IMR-90 (cell line): ENCODE measurements at places on chromosomes 2 and 18. TPM values are rescaled to one million over a fixed set of nuclear protein-coding genes. Genes with fewer than 3 reads are reported as not detected.

GRCh38 chr2:75065402-75066008 is 107.1 kb downstream of the POLE4 start:
- peak overlapping the region; percentile 20 for H3K27ac ChIP-seq
- no peaks in the 10 kb centered on the region for H3K27me3 ChIP-seq
- peak overlapping the region; percentile 18; the same call in 1 of the 2 replicates for H3K4me3 ChIP-seq
- H3K4me1 ChIP-seq, result peaks cover 4% of the 10 kb centered on the region; the same call in 1 of the 2 replicates
- DNase-seq, result peak; percentile 55
- H3K36me3 ChIP-seq, result no peaks in the 10 kb centered on the region

DNA sequence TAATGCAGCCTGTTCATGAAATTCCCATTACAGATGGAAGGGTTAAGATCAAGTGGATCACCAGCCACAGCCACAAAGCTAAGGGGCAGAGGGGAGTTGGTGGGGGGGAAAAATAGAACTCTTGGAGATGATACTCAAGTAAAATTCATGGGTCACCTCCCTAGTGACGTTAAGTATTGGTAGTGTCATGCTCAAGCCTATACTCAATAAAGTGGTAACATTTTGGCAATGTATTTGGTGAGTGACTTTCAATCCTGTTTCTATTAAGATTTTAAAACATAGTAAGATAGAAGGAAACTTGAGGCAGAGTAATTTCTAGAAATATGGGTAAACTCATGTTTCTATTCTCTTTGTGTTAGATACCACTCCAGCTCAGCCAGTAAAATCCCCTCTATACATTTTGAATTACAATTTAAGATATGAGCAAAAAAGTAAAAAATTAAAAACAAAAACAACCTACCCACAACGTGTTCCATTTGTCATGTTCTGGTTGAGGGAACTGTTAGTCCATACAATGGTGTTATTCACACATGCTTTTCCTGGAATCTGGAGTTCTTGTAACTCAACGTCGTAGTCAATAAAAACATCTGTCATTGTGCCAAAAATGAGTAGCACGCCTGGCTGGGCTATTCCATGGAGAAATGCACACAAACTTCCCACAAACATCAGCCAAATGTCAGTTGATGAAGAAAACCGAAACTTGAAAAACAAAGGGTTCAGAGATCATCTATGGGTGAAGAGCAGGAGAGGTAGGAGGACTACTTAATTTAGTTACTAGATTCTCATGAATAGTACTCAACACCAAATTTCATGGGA is 18.1 kb downstream of the ABCB11 start:
- no peak for DNase-seq
- no peak overlapping the region for H3K4me3 ChIP-seq
- no peaks in the 10 kb centered on the region for H3K27me3 ChIP-seq

- peak; percentile 30 for DNase-seq
- 0 out of 2 replicates have a peak, but pooled peaks cover 4% of the 10 kb centered on the region for H3K4me1 ChIP-seq
- no peaks in the 10 kb centered on the region; the same call in 1 of the 2 replicates for H3K27me3 ChIP-seq
- H3K4me3 ChIP-seq, result no peak overlapping the region
Measured at GRCh38 chr2:238929242-238930081, 81.6 kb downstream of the TWIST2 start.

DNA sequence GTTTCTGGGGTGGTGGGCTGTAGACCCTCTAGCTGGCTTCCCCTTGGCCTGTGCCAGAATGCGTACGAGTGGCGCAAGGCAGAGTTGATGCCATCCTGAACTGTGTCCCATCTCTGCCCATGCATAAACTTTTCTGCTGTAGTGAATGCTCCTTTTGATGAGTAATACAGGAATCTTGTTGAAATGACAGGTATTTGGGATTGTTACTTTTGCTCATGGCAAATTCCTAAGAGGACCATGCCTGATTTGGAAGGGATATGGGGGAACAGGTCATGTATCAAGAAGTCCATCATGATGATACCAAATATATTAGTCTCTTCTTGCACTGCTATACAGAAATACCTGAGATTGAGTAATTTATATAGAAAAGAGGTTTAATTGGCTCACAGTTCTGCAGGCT is 648.0 kb downstream of the SLC4A3 start:
- no peaks in the 10 kb centered on the region for H3K27me3 ChIP-seq
- peaks cover 21% of the 10 kb centered on the region for H3K4me1 ChIP-seq
- DNase-seq, result no peak
- no peak overlapping the region for H3K4me3 ChIP-seq

DNA sequence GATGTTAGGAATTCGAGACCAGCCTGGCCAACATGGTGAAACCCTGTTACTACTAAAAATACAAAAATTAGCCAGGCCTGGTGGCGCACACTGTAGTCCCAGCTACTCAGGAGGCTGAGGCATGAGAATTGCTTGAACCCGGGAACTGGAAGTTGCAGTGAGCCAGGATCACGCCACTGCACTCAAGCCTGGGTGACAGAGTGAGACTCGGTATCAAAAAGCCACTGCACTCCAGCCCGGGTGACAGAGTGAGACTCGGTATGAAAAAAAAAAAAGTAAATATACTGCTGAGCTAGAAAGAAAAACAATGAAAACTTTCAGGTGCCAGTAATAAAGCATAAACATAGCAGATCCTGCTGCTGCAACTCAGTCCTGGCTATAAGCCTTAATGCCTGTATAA is 73.5 kb downstream of the STRN start:
- peaks cover 4% of the 10 kb centered on the region; the same call in 1 of the 2 replicates for H3K36me3 ChIP-seq
- no peak overlapping the region for H3K4me3 ChIP-seq
- H3K27ac ChIP-seq, result no peak overlapping the region
- no peaks in the 10 kb centered on the region for H3K27me3 ChIP-seq
- DNase-seq, result no peak

DNA sequence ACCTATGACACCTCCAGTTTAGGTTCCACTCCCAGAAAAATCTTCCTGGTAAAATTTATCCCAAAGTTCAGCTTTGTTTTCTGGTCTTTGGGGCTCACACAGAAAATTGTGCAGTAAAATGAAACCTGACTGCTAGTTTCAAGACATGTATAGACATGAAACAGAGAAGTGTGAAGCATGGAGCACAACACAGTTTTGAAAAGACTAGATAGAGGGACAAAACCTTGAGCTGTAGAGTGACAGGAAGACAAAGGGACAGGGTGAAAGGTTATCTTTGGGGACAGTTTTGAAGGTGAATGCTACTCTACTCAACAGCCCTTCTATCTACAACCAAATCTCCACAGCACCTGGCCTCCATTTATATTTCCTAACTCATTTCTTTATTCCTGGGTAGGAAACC is 352.6 kb downstream of the RBM43 start:
- no peaks in the 10 kb centered on the region for H3K36me3 ChIP-seq
- no peak overlapping the region for H3K4me3 ChIP-seq
- no peaks in the 10 kb centered on the region for H3K27me3 ChIP-seq

- no peaks in the 10 kb centered on the region; the same call in 1 of the 2 replicates for H3K4me1 ChIP-seq
- no peak for DNase-seq
- H3K27ac ChIP-seq, result no peak overlapping the region
- peaks cover 14% of the 10 kb centered on the region for H3K36me3 ChIP-seq
Measured at GRCh38 chr2:182954789-182955188, 83.5 kb downstream of the NCKAP1 start.

Gene MAP3K19
- not detected in 2 replicates for total RNA-seq

GRCh38 chr2:68483011-68483410 is 15.6 kb downstream of the APLF start:
- H3K4me3 ChIP-seq, result no peak overlapping the region
- H3K27ac ChIP-seq, result no peak overlapping the region
- DNase-seq, result no peak
- peaks cover 3% of the 10 kb centered on the region for H3K4me1 ChIP-seq

GRCh38 chr2:106314444-106314843 is 120.3 kb upstream of the UXS1 start:
- H3K27ac ChIP-seq, result no peak overlapping the region
- H3K36me3 ChIP-seq, result no peaks in the 10 kb centered on the region
- DNase-seq, result no peak
- H3K4me3 ChIP-seq, result no peak overlapping the region
- no peaks in the 10 kb centered on the region for H3K27me3 ChIP-seq

Gene ATP6V1B1
- total RNA-seq, result 0.28 TPM in 1 of 2 replicates, not detected in the other

- no peak overlapping the region for H3K4me3 ChIP-seq
- DNase-seq, result peak; percentile 7
- no peaks in the 10 kb centered on the region for H3K36me3 ChIP-seq
- no peak overlapping the region for H3K27ac ChIP-seq
- H3K27me3 ChIP-seq, result no peaks in the 10 kb centered on the region
Measured at GRCh38 chr2:157355618-157356017, 30.0 kb upstream of the ERMN start.

- H3K4me1 ChIP-seq, result peaks cover 7% of the 10 kb centered on the region
- H3K36me3 ChIP-seq, result 0 out of 2 replicates have a peak, but pooled peaks cover 2% of the 10 kb centered on the region
- no peaks in the 10 kb centered on the region for H3K27me3 ChIP-seq
- H3K4me3 ChIP-seq, result no peak overlapping the region
- peak; percentile 100 for DNase-seq
Measured at GRCh38 chr2:43293744-43294695, 67.6 kb upstream of the ZFP36L2 start.

GRCh38 chr2:208269091-208269490 is 3.0 kb downstream of the PIKFYVE start:
- H3K27ac ChIP-seq, result no peak overlapping the region
- no peak for DNase-seq
- H3K27me3 ChIP-seq, result no peaks in the 10 kb centered on the region
- H3K36me3 ChIP-seq, result peaks cover 11% of the 10 kb centered on the region
- H3K4me1 ChIP-seq, result peaks cover 5% of the 10 kb centered on the region; the same call in 1 of the 2 replicates

Gene TMEM178A
- 0.18 and 0.28 TPM in 2 replicates for total RNA-seq

DNA sequence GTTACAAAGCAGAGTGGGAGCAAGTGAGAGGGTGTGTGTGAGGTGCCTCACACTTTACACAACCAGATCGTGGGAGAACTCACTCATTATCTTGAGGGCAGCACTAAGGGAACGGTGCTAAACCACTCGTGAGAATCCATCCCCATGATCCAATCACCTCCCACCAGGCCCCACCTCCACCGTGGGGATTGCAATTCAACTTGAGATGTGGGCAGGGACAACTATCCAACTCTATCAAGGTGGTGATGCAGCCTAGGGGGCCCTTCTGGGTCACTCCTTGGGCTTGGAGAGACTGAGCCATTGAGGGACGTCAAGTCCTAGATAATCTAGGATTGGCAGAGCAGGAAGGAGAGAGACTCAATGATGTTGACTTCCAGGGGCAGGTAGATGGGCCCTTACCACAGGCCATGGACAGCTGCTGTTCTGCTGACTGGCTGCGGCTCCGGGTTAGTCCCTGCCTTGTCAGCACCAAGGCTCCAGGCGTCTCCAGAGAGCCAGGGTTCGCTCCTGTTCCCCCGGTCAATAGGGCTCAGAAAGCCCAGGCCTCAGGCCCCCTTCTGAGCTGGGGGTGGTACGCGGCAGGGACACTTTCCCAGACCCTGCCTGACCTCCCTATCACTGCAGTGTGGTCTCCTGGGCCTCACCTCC is 193.2 kb upstream of the HS6ST1 start:
- H3K27ac ChIP-seq, result no peak overlapping the region
- DNase-seq, result no peak
- no peaks in the 10 kb centered on the region; the same call in 1 of the 2 replicates for H3K27me3 ChIP-seq
- H3K36me3 ChIP-seq, result no peaks in the 10 kb centered on the region
- no peaks in the 10 kb centered on the region; the same call in 1 of the 2 replicates for H3K4me1 ChIP-seq
- no peak overlapping the region for H3K4me3 ChIP-seq

DNA sequence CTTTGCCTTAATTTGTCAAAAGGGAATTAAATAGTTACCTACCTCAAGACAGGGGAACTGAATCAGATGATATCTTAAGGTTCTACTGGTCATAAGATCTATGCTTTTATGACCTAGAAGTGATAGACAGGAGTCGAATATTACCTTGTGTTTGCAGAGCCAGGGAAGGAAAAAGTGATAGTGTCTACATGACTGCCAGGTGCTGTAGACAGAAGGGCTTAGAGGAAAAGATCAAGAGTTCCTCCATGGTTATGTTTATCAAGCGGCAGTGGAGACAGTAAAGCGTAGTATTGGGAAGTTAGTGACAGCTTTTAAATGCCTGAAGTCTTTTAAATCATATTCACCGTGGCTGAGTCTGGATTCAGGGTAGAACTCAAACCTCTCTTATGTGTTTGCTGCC is 11.9 kb downstream of the CRIM1 start:
- no peaks in the 10 kb centered on the region for H3K27me3 ChIP-seq
- H3K27ac ChIP-seq, result peak overlapping the region; percentile 29; the same call in 1 of the 2 replicates
- peaks cover 47% of the 10 kb centered on the region for H3K4me1 ChIP-seq
- H3K36me3 ChIP-seq, result peaks cover 9% of the 10 kb centered on the region
- no peak overlapping the region for H3K4me3 ChIP-seq

Gene VWA3B
- not detected in 2 replicates for total RNA-seq

- H3K27ac ChIP-seq, result no peak overlapping the region
- H3K36me3 ChIP-seq, result no peaks in the 10 kb centered on the region
- no peak overlapping the region for H3K4me3 ChIP-seq
- no peak for DNase-seq
- H3K27me3 ChIP-seq, result peaks cover 14% of the 10 kb centered on the region; the same call in 1 of the 2 replicates
- no peaks in the 10 kb centered on the region for H3K4me1 ChIP-seq
Measured at GRCh38 chr2:231904161-231904611, 22.0 kb downstream of the NPPC start.

Gene PIEZO2
- total RNA-seq, result 3.3 and 4.1 TPM in 2 replicates

DNA sequence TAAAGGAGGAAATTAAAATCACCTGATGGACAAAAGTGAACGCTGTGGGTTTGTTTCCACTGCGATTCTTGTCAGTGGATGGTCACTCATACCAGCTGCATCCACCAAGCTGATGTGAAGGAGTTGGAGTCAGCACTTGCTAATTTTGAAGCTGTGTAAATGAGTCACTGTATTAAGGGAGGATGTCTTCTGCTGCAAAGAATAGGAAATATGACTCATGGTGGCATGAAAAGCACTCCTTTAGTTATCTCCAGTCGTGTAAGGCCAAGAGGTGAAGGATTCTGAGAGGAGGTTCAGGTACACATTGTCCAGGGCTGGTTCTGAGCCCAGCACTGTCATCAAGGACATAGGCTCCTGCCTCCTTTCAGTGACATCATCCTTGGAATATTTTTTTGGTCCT is 71.7 kb upstream of the SKOR2 start:
- DNase-seq, result no peak
- no peak overlapping the region for H3K27ac ChIP-seq
- H3K27me3 ChIP-seq, result no peaks in the 10 kb centered on the region
- H3K4me1 ChIP-seq, result no peaks in the 10 kb centered on the region
- H3K36me3 ChIP-seq, result no peaks in the 10 kb centered on the region

DNA sequence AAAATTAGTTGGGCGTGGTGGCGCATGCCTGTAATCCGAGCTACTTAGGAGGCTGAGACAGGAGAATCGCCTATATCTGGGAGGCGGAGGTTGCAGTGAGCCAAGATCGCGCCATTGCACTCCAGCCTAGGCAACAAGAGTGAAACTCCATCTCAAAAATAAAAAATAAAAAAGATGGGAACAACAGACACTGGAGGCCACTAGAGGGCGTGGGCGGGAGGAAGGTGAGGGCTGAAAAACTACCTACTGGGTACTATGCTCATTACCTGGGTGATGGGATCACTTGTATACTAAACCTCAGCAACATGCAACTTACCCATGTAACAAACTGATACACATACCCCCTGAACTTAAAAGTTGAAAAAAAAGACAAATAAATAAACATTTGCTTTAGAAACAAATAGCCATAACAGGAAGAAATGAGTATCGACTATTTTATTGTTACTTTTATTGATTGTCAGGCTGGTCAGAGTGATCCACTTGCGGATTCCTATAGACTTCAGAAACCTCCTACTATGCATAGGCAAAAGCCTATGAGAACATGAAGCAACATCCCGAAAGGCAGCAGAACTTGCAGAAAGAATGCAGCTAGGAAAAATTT is 61.0 kb downstream of the TMEM163 start:
- DNase-seq, result no peak
- no peaks in the 10 kb centered on the region for H3K4me1 ChIP-seq
- H3K36me3 ChIP-seq, result no peaks in the 10 kb centered on the region
